ENCODE measurements at places on chromosomes 5 and 9. TPM values are rescaled to one million over a fixed set of nuclear protein-coding genes. Genes with fewer than 3 reads are reported as not detected.

DNA sequence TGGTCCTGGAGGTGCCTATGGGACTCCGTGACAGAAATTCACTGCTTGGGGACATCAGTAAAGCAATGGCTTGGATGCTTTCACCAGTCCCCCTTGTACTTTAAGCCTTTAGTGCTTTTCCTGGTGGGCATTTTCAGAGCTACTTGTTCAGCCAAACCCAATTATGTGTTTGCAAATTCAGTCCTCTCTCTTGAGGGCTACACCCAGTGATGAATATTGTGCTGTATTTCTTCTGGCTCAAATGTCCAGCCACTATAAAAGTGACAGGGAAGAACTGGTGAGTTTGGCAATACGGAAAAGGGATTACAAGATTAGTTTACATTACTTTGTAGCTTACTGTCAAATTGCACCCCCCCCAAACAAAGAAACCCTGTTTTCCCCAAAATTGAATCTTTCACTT, 4.5 kb downstream of the THBS4 start:
- DNase-seq, result no peak

GRCh38 chr9:81414836-81415235, 274.5 kb downstream of the TLE1 start:
- no peak for DNase-seq

- peak; percentile 24 for DNase-seq
Observed at GRCh38 chr5:65774346-65774745, 52.3 kb downstream of the NLN start.

GRCh38 chr9:36560771-36561170, 11.9 kb upstream of the MELK start:
- no peak for DNase-seq

GRCh38 chr5:125492977-125493376, 746.5 kb upstream of the ZNF608 start:
- DNase-seq, result peak; percentile 79

DNA sequence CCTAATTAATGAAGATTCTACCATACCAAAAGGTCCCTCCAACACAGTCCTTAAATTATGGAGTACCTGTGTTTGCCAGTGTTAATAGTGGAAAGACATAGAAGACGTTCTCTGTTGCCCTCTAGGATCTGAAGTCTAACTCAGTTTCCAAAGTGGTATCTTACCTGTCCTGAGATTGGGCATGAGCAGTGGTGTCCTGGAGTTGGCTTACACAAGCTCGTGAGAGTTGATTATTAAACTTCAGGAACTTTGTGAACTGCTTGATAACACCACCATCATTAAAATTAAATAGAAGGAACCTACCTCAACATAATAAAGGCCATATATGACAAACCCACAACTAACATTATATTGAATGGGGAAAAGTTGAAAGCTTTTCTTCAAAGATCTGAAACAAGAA, 60.9 kb upstream of the SMARCA2 start:
- no peak for DNase-seq

- no peak for DNase-seq
Observed at GRCh38 chr5:92644266-92644886, 936.6 kb downstream of the NR2F1-AS1 start.

DNA sequence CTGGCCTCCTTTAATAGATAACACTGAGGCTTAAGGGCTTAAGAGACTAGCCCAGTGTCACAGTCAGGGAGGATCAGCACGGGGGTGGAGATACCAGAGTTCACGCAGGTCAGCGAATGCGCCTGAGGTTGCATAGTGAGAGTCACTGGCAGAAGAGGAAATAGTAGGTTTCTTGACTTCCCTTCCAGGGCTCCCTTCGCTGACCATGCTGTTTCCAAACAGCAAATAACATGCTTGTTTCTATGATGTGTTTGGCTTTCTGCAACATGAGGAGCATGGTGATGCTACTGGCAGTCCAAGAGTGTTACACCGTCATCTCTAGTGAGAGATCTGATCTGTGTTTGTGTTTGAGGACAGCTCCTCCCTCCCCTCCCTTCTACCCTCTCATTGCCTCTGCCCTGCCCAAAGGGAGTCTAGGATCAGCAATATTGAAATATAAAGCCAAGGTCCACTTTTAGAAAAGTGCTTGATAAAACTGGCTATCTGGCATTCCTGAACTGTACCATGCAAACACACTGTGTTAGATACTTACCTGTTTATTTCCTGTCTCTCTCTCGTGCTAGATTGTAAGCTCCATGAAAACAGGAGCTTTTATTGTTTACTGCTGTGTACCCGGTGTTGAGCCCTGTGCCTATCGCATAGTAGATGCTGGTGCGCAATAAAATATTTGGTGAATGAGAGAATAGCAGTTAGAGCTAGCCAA, 12.3 kb downstream of the TLE4 start:
- DNase-seq, result peak; percentile 78

DNA sequence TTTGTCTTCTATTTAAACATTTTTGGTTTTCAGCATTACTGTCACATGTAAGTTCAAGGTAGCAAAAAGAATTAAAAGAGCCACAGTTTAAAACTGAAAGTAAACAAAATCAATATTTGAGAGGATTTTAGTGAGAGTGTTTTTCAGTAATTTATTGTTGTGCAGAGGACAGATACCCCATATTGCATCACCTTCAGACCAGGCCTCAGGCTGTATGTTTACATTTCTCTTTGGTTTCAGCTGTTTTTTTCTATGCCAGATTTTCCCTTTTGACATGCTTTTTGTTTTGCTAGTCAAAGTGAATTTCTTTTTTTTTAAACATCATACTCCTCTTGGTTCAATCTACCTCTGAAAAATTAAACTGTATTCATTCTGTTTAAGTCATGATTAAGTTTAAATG, 47.2 kb downstream of the MAST4 start:
- DNase-seq, result peak; percentile 35

DNA sequence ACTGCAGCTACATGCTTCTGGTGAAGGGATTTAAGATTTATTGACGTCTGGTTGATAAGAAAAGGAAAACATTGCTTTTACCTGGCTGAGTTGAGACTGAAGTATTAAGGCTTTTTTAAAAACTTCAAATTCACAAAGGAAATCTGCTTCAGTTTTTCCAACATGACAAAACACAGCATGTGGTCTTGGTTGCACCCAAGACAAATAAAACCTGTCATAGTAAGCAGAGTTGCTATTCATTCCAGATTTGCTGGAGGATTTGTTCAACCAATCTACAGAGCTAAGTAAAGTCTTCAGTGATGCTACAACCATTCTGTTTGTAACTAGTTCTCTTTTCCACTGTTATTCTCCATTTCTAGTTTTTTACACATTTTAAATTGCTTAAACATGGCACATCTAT, 11.3 kb downstream of the C5orf63 start:
- DNase-seq, result no peak

- no peak for DNase-seq
Observed at GRCh38 chr5:148861696-148862095, 35.3 kb downstream of the ADRB2 start.

DNA sequence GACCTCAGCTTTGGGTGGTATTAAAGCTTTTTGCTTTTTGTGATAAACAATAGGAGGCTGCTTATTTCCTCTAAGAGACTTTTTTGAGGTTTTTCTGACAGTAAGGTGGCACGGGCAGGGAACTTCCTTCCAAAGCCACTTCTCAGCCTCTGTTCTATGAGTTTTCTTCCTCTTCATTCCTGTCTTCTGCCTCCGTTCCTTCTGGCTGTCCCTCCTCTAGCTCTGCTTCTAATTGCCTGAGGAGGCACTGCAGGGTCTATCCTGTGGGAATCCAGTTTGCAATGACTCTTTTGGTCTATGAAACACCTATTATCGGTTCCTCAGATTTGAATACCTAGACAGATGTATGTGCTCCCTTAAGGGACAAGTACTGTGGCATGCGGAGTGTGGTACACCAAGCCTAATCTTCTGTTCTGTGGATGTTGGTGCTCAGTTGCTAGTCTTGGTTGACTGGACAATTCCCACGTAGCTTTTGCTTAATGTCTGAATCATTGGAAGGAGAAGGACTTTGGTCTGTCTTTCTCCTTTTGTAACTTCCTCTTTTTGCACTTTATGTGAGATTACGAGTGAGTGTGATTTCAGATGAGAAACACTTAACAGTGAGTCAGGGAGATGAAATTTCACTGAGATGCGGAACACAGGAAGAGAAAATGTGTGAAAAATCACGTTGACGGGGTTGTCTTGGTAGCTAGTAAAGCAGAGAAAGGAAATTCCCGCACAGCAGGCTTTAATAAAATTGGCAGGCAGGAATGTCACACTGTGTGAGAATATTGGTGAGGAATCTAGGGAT, 305.2 kb downstream of the EFNA5 start:
- DNase-seq, result no peak

DNA sequence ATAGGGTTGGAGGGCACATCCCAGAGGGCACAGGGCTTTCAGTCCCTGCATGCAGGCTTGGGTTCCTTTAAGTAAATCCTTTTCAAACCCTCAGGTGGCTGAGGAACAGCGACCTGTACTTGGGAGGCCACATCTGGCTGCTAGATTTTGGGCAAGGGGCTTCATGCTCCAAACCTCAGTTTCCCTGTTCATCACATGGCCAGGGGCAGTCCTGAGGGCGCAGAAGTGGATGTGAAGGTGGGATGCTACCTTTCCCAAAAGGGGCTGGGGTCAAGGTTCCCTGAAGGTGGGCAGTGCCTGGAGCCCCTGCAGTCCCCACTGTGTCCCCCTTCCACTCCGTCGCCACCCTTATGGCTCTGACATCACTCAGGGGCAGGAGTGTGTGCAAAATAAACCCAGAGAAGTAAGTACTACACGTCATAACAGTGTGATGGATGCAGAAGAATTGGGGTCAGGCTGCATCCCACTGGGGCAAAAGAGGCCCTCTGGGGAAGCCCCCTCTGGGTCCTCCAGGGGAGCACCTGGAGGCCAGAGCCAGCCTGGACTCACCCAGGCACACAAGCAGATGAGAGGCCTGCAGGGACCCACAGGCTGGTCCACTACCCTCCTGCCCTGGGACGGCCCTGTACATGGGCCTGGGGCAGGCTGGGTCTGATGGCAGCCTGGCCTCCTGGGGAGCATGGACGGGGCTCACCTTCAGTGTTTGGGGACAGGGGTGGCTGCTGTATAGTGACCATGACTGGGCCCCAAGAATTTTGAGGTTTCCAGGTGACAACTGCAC, 1.9 kb upstream of the CARD19 start:
- DNase-seq, result no peak

DNA sequence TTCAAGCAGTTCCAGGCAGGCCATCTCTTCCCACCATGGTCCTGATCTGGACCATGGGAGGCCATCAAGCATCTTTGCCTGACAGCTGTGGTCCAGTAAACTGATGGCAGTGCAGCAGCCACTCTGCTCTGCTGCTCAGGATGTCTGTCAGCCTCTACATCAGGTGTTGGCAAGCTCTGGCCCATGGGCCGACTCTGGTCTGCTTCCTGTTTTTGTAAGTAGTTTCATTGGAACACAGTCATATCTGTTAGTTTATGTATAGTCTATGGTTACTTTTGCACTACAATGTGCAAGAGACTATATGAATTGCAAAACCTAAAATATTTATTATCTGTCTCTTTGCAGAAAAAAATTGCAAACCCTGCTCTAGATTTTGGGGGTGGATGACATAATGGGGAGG, 225.0 kb downstream of the KCTD16 start:
- no peak for DNase-seq

The SLCO6A1 gene
- total RNA-seq, result 0.31 TPM

The PCDHB16 gene
- 2.1 TPM for total RNA-seq

The FOXI1 gene
- not detected for total RNA-seq

The IL7R gene
- total RNA-seq, result 0.22 TPM

The PRRX2 gene
- 8.9 TPM for total RNA-seq

The CD274 gene
- 0.62 TPM for total RNA-seq

The TMEM171 gene
- 0.71 TPM for total RNA-seq

The HSPA4 gene
- 59.8 TPM for total RNA-seq

The CDKN2B-AS1 gene
- 0.18 TPM for total RNA-seq

The AIF1L gene
- 19.9 TPM for total RNA-seq

All from muscle of leg (tissue), 16 donors.